ENCODE measurements at places on chromosomes 11 and 22.
A peak's percentile ranks its signal among the peaks of the same experiment; 100 is the strongest.

DNA sequence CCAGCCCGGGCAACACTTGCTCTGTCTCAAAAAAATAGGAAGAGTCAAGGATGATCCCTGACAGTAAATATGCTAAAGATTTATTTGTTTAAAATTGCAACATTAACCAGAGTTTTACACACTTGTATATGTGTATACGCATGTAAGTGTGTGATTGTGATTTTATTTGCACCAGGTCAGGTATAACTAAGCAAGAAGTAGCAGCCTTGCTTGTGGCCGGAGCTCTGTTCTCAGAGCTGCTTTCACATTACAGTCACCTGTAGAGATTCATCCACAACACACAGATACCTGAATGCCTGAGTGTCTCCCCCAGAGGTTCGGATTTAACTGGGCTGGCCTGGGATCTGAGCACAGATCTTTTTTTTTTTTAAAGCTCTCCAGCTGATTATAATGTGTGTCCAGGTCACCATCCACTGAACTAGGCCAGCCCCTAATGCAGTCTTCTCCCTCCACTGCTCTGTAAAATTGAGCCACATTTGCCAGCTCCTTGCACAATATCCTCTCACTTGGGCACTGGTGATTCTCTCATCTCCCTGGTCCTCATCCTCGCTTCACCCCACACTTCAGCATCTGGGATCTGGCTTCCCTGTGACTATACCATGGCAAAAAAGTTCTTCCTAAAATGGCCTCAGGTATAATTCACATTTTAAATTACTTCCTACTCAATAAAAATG is 48.3 kb downstream of the LIF start:
- H3K27ac ChIP-seq: no peak overlapping the region
- no peaks in the 10 kb centered on the region for H3K36me3 ChIP-seq
- H3K4me3 ChIP-seq: no peak overlapping the region
- no peaks in the 10 kb centered on the region for H3K27me3 ChIP-seq
- H3K4me1 ChIP-seq: peaks cover 31% of the 10 kb centered on the region

- no peak overlapping the region for H3K27ac ChIP-seq
- no peak for DNase-seq
- H3K4me1 ChIP-seq: no peaks in the 10 kb centered on the region
- no peaks in the 10 kb centered on the region for H3K27me3 ChIP-seq
These were observed 406.5 kb upstream of the NARS2 start for GRCh38 chr11:78981153-78981552.

DNA sequence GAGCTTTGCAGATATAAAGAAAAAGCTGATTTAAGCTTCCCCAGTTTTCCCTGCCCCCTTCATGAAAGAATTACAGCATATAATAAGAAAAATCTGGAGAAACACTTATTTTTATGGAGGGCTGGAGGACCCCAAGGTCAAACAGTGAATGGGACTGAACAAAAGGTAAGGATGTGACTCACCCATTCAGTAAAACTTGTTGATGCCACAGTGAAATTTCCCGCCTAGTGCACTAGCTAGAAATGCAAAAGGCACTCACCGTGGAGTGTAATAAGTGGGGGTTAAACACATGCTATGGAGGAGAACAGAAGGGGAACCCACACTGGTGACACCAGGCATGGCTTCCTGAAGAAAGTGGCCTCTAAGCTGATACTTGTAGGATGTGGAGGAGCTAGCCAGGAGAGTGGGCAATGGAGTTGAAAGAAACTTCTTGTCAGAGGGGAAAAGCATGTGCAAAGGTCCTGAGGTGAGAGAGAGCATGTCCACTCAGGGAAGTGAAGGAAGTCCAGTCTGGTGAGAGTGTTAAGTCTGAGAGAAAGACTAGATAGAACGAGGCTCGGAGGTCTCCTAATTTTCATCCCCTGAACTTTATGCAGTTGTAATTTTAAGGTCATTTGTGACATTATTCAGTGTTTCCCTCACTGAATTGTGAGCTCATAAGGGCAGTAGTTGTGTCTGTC is 77.1 kb downstream of the MIAT start:
- no peak overlapping the region for H3K27ac ChIP-seq
- H3K36me3 ChIP-seq: peaks cover 5% of the 10 kb centered on the region
- no peak for DNase-seq

DNA sequence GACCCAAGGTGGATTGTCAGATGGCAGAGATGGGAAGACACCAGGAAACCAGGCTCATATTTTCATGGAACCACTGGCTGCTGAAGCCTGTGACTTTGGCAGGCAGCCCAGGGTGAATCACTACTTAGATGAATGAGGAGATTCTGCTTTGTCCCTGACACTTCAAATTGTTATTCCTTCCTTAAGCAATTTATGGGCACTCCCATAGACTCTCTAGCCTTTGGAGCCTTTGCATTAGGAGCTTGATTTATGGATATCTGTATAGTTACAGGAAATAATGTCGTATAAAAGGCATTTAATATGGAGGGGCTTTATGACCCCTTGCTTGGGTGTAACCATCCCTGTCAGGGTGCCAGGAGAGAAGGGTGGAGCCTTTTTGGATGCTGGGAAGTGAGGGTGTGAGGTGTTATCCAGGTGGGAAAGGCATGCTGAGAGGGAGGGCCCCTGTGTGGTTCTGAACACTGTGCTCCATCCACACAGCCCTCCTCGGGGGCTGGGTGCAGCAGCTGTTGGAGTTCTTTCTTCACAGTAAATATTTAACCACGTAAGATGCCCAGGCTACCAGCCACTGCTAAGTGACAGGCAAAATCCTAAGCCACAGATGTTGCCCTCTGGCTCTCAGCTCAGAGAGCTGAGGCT is 35.3 kb downstream of the IL18 start:
- H3K4me3 ChIP-seq: no peak overlapping the region
- no peaks in the 10 kb centered on the region for H3K27me3 ChIP-seq
- H3K27ac ChIP-seq: no peak overlapping the region
- H3K36me3 ChIP-seq: no peaks in the 10 kb centered on the region
- H3K4me1 ChIP-seq: no peaks in the 10 kb centered on the region

DNA sequence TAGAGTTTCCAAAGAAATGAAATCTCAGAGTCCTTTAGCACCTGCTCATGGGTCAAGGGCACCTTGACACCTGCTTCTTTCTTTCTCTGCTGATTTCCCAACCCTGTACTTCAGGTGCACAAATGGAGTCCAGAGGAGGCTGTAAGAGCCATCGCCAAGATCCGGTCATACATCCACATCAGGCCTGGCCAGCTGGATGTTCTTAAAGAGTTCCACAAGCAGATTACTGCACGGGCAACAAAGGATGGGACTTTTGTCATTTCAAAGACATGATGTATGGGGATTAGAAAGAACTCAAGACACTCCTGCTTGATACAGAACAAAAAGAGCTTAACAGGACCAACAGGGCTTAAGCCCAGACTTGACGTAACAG is 5.9 kb downstream of the PTPMT1 start:
- H3K4me1 ChIP-seq: peaks cover 16% of the 10 kb centered on the region
- H3K4me3 ChIP-seq: no peak overlapping the region
- H3K27ac ChIP-seq: no peak overlapping the region
- H3K36me3 ChIP-seq: peaks cover 34% of the 10 kb centered on the region
- DNase-seq: no peak
- no peaks in the 10 kb centered on the region for H3K27me3 ChIP-seq

- H3K27me3 ChIP-seq: peaks cover 4% of the 10 kb centered on the region
- DNase-seq: no peak
- H3K36me3 ChIP-seq: no peaks in the 10 kb centered on the region
- H3K4me3 ChIP-seq: no peak overlapping the region
- no peaks in the 10 kb centered on the region for H3K4me1 ChIP-seq
These were observed 26.1 kb downstream of the SLC22A9 start for GRCh38 chr11:63395697-63396096.

DNA sequence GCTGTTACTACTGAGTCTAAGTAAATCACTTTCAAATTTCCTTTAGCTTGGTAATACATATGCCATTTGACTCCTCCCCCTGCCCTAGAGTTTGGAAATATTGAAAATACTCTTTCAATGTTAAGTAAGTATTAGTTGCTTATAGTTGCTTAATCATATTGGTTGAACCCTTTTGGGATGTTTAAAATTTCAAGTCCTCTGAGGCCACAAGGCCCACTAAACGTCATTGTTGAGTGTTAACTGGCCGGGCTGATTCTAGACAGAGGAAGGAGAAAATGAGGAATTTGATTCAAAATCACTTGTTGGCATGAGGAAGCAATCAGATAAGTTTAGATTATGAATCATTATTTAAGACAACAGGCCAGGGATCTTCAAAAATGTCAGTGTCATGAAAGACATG is 8.5 kb downstream of the NAV2 start:
- no peak overlapping the region for H3K27ac ChIP-seq
- no peaks in the 10 kb centered on the region for H3K27me3 ChIP-seq
- no peak overlapping the region for H3K4me3 ChIP-seq
- no peaks in the 10 kb centered on the region for H3K36me3 ChIP-seq

GRCh38 chr11:129278586-129279319 is 86.6 kb upstream of the ARHGAP32 start:
- no peak overlapping the region for H3K4me3 ChIP-seq
- peak; percentile 11 for DNase-seq
- H3K27me3 ChIP-seq: no peaks in the 10 kb centered on the region
- peaks cover 19% of the 10 kb centered on the region for H3K4me1 ChIP-seq
- H3K36me3 ChIP-seq: no peaks in the 10 kb centered on the region

- H3K4me1 ChIP-seq: peaks cover 40% of the 10 kb centered on the region
- no peaks in the 10 kb centered on the region for H3K27me3 ChIP-seq
- no peak overlapping the region for H3K4me3 ChIP-seq
These were observed 14.4 kb downstream of the C22orf42 start for GRCh38 chr22:32144496-32145274.

GRCh38 chr11:38680746-38681145 is 2082.7 kb upstream of the RAG2 start:
- no peaks in the 10 kb centered on the region for H3K36me3 ChIP-seq
- no peaks in the 10 kb centered on the region for H3K4me1 ChIP-seq
- DNase-seq: no peak
- no peak overlapping the region for H3K4me3 ChIP-seq
- H3K27ac ChIP-seq: no peak overlapping the region
- H3K27me3 ChIP-seq: no peaks in the 10 kb centered on the region

All from CD4-positive, alpha-beta memory T cell (primary cell).